ENCODE measurements at places on chromosomes 3 and 15. TPM values are rescaled to one million over a fixed set of nuclear protein-coding genes. Genes with fewer than 3 reads are reported as not detected.
A peak's percentile ranks its signal among the peaks of the same experiment; 100 is the strongest.

- DNase-seq: peak; percentile 20
Measured at GRCh38 chr3:11954312-11954934, 49.8 kb upstream of the SYN2 start.

GRCh38 chr3:172332256-172333041, 115.8 kb downstream of the GHSR start:
- no peak for DNase-seq

Gene AQP9
- 30.0 TPM for total RNA-seq

Gene TM4SF4
- total RNA-seq: not detected

DNA sequence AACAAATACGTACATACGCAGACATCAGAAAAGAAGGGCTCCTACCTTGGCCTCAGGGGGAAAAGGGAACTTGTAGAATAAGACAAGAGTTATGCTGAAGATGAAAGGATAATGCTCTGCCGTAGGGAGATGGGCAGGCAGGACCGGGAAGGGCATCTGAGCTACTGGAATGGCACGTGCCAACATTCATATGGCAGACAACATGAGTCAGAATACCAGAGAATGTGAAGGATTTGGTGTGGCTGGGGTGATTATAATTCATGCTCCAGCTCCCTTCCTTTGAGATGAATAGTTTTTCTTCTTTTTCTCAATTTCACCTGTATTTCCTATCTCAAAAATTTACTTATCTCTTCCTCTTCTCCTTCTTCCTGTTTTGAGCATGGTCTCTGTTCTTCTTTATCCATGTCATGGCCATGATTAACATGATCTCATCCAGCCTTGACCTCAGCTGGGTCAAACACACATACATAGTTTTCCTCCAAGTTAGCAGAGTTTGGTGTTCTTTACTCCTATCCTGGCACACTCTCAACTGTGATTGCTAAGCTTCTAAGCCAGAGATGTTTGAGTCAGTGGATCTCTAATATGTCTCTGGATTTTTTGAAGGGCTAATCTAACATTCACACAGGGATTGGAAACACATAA, 507.0 kb downstream of the FOXP1 start:
- no peak for DNase-seq

Gene HHATL
- 0.71 TPM for total RNA-seq

GRCh38 chr15:73375755-73376305, 7.1 kb upstream of the HCN4 start:
- no peak for DNase-seq

GRCh38 chr3:16873872-16874271, 10.9 kb upstream of the PLCL2 start:
- no peak for DNase-seq

- no peak for DNase-seq
Measured at GRCh38 chr15:74869372-74869725, 3.8 kb downstream of the SCAMP2 start.

Gene GOLGA6D
- total RNA-seq: not detected

Gene ADCY5
- 2.1 TPM for total RNA-seq

DNA sequence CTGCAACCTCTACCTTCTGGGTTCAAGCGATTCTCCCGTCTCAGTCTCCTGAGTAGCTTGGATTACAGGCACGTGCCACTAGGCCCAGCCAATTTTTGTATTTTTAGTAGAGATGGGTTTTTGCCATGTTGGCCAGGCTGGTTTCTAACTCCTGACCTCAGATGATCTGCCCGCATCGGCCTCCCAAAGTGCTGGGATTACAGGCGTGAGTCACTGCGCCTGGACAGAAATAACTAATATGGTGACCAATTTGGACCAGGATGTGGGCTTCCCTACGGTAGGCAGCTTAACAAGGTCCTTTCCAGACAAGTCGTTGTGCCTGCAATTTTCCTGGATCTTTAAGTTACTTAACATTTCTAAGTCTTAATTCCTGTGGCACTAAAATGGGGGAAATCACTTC, 14.8 kb downstream of the WDR53 start:
- no peak for DNase-seq

Gene SERINC4
- not detected for total RNA-seq

DNA sequence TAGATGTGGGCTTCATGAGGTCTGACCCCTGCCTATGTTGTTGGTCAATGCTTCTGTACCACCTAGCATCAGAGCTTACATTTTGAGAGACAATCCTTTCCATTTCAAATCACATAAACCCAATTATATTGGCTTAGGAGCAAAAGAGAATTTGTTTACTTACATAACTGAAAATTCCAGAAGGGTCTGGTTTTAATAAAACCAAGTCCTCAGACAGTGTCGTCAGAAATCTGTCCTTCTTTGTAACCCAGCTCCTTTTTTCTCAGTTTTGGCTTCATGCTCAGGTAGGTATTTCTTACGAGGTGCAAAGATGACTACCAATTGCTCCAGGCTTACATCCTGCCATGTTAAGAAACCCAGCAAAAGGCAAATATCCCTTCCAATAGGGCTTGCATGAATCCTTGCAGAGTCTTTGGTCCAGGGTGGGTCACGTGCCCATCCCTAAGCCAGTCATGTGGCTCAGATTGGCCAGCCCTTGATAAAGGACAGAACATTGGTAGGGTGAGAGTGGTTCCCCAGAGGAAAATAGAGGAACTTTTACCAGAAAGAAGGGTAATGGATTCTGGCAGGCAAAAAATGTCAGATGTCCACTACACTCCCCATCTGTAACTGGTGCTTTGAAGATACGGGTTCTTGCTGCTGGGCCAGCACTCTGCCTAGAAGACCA, 50.2 kb upstream of the VILL start:
- no peak for DNase-seq

Gene CCDC54
- total RNA-seq: not detected

Gene TUSC2
- total RNA-seq: 19.9 TPM

Gene CELSR3
- total RNA-seq: 1.3 TPM

GRCh38 chr15:99502661-99503060, 63.1 kb upstream of the MEF2A start:
- DNase-seq: no peak

Gene SLC22A14
- total RNA-seq: 1.6 TPM

Gene UACA
- 23.9 TPM for total RNA-seq

Gene ZWILCH
- 4.6 TPM for total RNA-seq

Gene THAP10
- 2.0 TPM for total RNA-seq

Gene ATP2B2
- not detected for total RNA-seq

DNA sequence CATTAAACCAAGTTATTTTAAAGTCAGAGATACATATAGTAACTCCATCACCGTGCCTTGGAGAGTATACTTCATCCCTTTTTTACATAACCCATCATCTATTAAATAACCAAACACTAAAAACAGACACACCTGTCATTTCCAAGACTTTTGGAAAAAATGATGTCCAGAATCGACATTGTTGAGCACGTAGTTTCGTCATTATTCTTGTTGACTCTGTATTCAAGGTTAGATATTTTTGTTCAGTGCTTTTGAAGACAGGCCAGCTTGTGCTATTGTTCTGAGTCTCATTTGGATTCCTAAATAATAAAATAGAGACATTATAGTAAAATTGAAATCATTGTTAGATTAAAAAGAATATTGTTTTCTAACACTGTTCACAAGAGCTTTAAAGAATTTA, 51.2 kb downstream of the BCHE start:
- DNase-seq: no peak

GRCh38 chr3:118337649-118338048, 697.0 kb downstream of the IGSF11 start:
- DNase-seq: no peak

- no peak for DNase-seq
Measured at GRCh38 chr3:196661400-196661799, 21.9 kb downstream of the NRROS start.

Gene FANCD2OS
- not detected for total RNA-seq

DNA sequence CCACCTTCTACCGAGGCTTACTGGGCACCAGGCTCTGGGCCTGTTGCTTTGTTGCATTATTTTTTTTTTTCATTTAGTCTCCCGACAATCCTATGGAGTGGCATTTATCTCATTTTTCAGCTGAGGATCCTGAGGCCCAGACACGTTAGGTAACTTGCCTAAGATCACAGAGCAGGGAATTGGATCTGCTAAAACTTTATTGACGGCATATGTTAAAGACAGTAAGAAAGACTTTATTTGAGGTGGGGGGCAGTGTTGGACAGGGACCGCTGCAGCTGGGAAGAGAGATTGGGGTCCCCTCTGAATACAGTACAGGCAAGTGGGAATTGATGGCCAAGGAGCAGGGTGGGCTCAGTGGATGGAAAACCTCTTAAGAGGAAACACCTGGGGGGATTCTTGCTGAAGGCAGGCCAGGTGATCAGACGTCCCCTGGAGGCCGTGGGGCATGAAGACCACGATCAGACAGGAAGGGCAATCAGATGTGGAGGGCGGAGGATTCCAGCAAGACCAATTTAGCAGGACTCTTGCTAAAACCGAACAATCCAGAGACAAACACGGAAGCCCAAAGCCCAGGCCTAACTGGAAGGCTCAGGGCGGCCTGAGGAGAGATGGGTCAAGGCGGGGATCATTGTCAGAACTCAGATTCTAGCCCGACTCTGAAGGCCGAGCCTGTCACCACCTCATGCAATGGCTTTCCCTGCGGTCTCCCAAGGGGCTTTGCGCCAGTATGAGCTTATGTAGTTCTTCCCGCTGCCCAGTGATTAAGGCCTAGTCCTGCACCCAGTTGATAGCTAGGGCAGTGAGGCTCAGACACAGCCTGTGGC, 53.7 kb downstream of the RGMA start:
- DNase-seq: no peak

Gene CCNB2
- total RNA-seq: 2.8 TPM

Gene COL6A5
- 4.0 TPM for total RNA-seq

- no peak for DNase-seq
Measured at GRCh38 chr15:91915576-91915975, 62.1 kb downstream of the SLCO3A1 start.

Gene POC1A
- 3.1 TPM for total RNA-seq

- DNase-seq: no peak
Measured at GRCh38 chr3:194714137-194714455, 28.4 kb downstream of the FAM43A start.

Gene ROBO1
- total RNA-seq: 29.0 TPM

GRCh38 chr3:2300938-2301337, 202.3 kb downstream of the CNTN4 start:
- DNase-seq: no peak

DNA sequence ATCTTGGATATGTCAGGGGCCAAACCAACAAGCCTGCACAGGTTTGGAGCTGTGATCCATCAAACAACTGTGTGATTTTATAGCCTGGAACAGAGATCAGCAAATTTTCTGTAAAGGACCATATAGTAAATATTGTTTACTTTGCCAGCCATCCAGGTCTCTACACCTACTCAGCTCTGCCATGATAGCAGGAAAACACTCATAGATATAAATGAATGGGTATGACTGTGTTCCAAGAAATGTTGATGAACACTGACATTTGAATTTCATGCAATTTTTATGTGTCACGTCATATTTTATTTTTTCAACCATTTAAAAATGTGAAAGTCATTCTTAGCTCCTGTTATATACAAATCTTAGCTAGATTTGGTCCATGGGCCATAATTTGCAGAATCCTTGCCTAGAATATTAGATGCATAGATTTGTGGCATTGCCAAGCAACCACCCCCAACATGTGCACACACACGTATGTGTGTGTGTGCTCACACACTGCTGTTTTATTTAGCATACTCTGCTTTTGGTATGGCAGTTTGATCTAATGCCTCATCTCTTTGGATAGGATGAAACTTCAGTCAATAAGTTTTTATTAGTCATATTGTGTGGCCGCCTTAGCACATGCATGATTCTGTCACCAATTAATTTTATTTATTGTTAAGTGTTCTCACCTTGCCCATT, 6.4 kb downstream of the ATXN7 start:
- DNase-seq: no peak

GRCh38 chr3:44277925-44278324, 36.2 kb downstream of the TOPAZ1 start:
- DNase-seq: no peak

GRCh38 chr3:64311424-64312061, 86.3 kb upstream of the PRICKLE2 start:
- DNase-seq: no peak

Gene AADACL2
- not detected for total RNA-seq

Gene PROK2
- 10.7 TPM for total RNA-seq

DNA sequence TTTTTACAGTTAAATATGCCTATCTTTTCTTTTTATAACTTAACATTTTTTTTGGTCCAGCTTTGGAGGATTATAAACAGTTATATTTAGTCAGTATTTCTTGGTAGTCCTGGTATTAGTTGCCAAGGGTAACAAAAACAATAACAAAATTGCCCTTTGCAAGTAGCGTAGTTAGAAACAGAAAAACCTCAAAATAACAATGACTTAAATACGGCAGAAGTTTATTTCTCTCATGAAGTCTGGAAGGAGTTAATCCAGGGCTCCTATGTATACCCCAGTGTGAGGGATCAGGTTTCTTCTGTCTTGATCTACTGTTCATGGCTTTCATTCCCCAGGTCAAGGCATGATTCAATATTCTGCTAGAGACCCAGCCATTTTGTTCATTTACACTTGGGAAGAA, 14.1 kb upstream of the MYH15 start:
- DNase-seq: no peak

DNA sequence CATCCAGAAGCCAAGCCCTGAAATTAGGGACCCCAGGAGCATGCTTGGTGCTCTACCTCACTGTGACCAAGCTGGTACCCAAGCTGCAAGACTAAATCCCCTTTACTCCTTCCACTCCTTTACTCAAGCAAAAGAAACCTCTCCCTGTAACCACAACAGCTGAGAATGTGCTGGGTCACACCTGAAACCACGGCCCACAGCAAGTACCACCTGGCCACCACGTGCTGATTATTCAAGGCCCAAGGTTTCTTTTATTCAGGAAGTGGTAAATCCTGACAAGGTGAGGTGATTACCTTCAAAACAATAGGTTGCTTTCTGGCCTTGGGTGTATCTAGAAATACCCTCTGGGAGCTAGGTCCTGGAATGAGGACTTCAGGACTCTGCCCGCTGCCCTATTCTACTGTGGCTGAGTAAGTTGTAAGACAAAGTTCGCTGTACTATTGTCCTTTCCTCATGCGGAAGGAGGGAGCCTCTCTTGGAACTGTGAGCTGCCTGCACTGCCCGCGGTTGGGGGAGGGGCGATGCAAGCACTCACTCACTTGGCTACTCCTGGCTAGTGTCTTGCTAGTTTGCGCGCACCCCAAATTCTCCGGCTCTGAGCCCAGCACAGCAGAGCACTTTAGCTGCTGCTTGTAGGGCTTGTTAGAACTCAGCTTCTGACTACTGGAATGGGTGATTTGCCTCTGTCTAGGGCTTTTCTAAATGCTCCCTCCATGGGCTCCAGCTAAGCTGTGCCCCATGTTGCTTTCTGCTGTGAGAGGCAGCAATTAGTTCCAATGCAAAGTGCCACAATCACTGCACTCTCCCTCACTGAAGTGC, 487.1 kb upstream of the CNTN3 start:
- no peak for DNase-seq

DNA sequence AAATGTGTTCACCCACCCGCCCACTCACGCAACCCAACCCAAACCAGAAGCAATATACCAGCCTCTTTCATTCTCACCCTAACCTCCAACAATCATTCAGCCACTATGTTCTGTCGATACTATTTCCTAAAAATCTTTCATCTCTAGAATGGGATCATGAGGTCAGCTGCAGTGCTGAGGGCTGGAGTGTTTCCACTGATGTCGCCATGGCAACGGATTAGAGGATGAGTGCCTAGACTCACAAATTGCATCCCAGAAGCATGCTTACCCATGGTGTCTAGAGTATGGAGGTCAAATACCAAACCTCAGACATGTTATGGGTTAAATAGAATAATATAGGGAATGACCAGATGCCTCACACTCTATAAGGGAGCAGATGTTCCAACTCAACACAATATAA, 138.5 kb downstream of the GABRB3 start:
- DNase-seq: no peak

Gene LRTM1
- not detected for total RNA-seq
